CMK (cell line): ENCODE measurements at places on chromosomes 2 and 18.

DNA sequence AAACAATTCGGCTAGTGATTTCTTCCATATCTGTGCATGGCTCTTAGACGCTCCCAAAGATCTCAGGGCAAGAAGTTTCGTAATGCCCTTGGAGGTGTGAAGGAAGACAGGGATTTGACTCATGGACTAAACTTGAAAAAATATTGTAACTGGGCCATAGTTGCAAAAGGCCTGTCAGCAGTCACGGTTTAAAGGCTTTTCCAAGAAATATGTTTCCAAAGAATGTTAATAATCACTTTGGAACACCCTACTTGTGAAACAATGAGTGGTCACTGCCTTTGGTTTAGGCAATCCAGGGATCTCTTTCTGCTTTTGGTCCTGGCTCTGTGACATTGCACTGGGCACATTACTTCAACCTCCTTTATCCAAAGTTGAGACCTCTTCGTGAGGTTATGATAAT, 102.5 kb upstream of the RASGRP3 start:
- no peak for DNase-seq

GRCh38 chr2:155310589-155310988, 612.1 kb downstream of the KCNJ3 start:
- no peak for DNase-seq

DNA sequence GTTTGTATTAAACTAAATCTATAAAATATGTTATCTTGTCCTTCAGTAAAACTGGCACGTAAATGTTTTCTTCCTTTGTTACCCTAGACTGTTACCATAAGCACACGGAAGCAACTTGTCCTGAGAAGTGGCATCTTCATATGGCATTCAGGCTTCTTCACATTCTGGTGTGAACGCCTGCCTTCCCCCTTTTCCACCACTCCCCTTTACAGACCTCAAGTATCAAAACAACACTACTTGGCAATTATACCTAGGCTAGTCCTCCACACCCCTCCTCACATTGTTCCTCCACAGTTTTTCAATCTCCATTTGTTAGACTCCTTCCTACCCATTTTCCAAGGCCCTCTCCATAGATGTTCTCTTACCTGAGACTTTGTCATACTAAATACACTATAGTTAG, 2.9 kb downstream of the MEX3C start:
- no peak for DNase-seq

DNA sequence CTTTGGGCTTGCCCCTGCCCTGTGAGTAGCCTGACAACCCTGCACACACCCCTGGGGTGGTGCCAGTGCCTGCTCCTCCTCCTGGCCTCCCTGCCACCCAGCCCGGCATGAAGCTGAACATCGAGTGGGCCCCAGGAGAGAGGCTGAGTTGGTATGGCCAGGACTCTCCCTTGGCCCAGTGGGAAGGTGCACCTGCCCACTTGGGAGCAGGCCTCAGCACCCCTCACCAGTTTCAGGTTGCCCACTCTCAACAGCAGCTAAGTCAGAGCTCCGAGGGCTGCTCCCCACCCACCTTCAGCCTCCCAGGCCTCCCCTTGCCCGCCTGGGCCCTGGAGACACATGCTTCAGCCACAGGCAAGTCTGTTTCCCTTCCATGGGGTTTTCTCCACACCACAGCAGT, 203.1 kb downstream of the KLHL29 start:
- DNase-seq: no peak

GRCh38 chr18:31555971-31556747, 35.5 kb upstream of the TTR start:
- peak; percentile 30 for DNase-seq

DNA sequence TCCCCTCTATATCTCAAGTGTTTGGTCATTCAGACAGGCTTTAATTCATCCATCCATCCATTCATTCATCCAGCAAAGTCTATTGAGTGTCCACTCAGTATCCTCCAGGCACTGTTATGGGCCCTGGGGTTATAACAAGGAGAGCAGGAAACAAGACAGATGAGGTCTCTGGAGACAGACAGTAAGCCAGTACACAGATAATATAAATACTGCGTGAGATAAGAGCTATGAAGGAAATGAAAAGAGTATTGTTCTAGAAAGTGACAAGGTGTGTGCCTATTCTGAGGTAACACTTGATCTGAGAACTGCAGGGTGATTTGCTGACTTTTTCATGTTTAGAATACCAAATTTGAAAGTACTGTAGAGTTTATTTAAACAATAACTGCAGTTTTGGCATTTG, 98.3 kb downstream of the OSBPL6 start:
- no peak for DNase-seq

DNA sequence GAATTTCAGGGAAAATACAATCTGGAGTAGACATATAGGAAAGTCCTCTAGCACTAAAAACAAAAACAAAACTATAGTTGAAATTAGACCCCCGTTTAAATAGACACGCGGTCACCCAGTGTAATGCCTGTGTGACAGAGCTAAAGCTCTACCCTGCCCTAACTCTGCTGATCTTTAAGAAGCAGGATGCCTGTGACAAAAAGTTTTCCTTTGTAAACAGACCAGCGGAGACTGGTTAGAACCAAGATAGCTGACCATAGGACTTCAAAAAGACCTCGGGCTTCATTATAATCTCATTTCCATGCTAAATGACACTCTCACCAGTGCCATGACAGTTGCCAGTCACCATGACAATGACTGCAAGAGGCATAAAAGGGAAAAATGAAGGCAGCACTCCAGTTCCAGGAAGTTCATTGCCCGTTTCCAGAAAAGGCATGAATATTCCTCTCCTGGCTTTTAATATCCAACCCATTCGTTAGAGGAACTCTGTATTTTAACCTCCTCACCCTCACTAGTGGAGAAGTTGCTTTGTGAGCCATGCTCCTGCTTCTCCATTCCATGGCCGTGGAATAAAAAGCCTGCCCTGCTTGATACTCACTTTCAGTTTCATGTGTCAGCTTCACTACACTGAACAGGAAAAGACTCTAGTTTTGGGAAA, 157.2 kb upstream of the COPS8 start:
- DNase-seq: no peak

- DNase-seq: no peak
These were observed 1132.9 kb upstream of the ZEB2 start for GRCh38 chr2:145652571-145653545.

- no peak for DNase-seq
These were observed 85.8 kb downstream of the UXS1 start for GRCh38 chr2:106108351-106108750.

DNA sequence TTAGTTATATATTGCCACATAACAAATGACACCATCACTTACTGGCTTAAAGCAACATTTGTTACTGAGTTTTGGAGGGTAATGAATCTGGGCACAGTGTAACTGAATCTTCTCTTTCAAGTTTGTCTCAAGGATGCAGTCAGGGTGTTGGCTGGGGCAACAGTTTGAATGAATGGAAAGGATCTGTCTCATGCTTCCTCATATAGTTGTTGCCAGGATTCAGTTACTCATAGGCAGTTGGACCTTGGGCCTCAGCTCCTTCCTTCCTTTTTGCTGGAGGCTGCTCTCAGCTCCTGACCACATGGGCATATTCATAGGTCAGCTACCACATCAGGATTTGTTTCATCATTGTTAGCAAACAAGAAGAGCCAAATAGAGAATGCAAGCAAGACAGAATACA, 466.1 kb upstream of the MC4R start:
- DNase-seq: no peak

- no peak for DNase-seq
These were observed 151.4 kb upstream of the NXPH2 start for GRCh38 chr2:138931284-138932256.

DNA sequence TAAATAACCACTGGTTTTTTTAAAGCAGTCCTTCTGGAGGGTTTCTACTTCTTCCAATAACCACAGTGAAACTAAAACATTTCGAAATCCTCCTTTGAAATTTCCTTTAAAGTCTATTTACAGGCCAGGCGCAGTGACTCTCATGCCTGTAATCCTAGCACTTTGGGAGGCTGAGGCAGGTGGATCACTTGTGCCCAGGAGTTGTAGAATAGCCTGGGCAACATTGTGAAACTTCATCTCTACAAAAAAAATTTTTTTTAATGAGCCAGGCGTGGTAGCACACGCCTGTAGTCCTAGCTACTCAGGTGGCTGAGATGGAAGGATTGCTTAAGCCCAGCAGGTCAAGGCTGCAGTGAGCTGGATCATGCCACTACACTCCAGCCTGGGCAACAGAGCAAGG, 15.2 kb downstream of the KIDINS220 start:
- DNase-seq: no peak

DNA sequence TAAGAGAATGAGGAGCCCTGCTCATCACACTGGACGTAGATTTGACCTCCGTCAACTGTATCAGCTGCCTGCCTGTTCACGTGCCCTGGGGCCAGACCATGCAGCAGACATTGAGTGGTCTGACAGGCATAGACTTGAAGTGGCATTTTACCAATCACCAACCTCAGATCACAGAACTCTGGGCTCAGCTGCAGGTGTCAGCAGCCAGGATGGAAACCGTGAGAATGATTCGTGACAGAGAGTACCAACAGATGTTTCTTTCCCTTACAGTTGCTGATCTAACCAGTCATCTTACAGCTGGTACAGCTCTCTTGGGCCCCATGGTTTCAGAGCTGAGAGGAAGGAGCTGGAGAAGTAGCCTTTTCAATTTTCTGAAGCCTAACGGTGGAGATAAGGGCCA, 148.9 kb downstream of the EN1 start:
- DNase-seq: no peak

GRCh38 chr2:72539071-72539552, 286.7 kb downstream of the EXOC6B start:
- no peak for DNase-seq

DNA sequence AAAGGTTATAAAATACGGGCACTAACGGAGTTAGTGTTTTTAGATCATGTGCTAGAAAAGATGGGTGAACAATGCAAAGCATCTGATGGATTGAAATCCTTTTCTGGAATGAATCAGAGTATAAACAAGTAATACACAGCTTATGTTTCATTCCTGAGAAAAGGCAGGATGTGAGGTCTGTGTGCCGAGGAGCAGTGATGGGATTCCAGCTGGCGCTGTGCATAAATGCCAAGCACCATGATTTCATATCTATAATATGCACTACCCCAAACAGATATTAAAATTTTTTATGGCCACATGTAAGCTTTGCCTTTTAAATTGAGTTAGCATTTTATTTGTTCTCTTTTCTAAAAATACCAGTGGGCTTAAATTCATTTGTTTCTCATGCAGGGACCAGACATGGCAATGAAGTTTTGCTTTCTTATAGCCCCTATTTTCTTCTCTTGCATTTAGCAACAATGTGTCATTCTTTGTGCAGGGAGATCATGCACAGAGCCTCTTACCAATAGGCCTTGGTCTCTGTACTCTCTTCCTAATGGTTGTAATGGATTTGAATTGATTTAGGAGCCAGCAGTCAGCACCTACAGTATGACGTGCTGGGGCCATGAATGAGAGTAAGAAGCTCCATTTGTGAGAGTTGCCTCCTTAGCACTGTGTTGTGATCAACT, 323.9 kb downstream of the SLC8A1 start:
- DNase-seq: no peak

GRCh38 chr2:153770359-153770991, 101.2 kb upstream of the GALNT13 start:
- DNase-seq: no peak

GRCh38 chr2:226228080-226228479, 571.5 kb downstream of the IRS1 start:
- DNase-seq: no peak

- no peak for DNase-seq
These were observed 207.6 kb upstream of the CCDC150 start for GRCh38 chr2:196431957-196432356.

- no peak for DNase-seq
These were observed 175.7 kb upstream of the PGAP1 start for GRCh38 chr2:197102231-197102630.

GRCh38 chr2:35973737-35974132, 381.8 kb upstream of the CRIM1 start:
- no peak for DNase-seq

- DNase-seq: no peak
These were observed 61.2 kb downstream of the DIS3L2 start for GRCh38 chr2:232022718-232023117.

DNA sequence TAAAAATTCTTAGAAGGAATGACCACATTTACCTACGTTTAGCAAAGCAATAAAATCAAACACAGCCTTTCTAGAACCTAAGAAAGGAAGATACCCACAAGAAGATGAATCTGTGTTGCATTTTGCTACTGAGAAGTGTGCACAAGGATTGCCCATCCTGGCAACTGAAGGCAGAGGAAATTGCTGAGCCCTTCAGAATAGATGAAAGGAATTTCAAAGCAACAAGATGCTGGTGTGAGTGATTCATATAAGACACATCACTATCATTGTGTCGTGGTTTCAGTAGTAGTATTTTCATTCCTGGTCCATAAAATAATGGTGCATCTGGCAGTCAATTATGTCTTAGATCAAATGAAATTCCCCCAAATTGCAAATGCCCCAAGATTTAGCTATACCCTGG, 48.4 kb upstream of the ANKRD44 start:
- DNase-seq: no peak

- no peak for DNase-seq
These were observed 442.8 kb upstream of the SYT4 start for GRCh38 chr18:43720041-43720440.

- no peak for DNase-seq
These were observed 203.0 kb downstream of the SETBP1 start for GRCh38 chr18:44883671-44884070.

DNA sequence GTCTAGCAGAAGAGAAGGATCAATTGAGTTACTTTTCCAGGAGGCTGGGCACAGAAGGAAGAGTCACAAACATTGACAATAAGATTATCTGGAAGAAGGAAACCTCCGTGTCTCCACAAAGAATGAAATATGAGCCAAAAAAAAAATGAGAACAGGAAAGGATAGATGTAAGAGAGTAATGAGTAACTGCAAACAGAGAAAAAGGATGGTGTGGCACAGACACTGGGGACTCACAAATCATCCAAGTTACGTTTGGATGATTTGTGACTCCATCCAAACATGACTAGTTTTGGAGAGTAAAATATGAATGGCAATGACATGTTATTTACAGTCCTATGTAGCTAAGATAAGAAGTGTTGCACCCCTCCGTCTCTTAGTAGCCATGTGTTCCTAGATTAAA, 42.8 kb upstream of the MAP2 start:
- no peak for DNase-seq

DNA sequence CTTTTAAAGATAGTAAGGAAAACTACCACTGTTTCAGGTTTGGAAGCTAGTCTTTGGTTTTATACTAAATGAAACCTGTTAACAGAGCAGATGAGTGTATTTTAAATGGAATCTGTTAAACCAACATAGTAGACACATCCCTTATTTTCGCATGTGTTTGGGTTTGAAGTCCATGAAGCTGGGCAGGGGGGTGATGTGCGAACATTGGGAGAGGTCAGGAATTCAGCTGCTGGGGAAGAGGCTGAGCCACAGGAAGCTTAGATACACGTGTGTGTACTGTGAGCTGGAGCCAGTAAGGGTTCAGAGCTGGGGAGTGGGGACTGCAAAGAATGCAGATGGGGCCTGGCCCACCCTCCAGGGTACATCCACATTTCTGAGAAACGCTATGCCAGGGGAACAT, 176.9 kb downstream of the VAPA start:
- DNase-seq: no peak

- DNase-seq: no peak
These were observed 10.4 kb downstream of the FEZ2 start for GRCh38 chr2:36587556-36587955.

- DNase-seq: no peak
These were observed 43.2 kb downstream of the FOSL2 start for GRCh38 chr2:28435814-28436351.
